AG04449 (cell line): ENCODE measurements at places on chromosomes 2 and 18.
A peak's percentile ranks its signal among the peaks of the same experiment; 100 is the strongest.

- DNase-seq, result no peak
Observed at GRCh38 chr2:29485631-29486030, 370.4 kb downstream of the CLIP4 start.

- DNase-seq, result no peak
Observed at GRCh38 chr2:75140288-75140687, 59.0 kb downstream of the TACR1 start.

DNA sequence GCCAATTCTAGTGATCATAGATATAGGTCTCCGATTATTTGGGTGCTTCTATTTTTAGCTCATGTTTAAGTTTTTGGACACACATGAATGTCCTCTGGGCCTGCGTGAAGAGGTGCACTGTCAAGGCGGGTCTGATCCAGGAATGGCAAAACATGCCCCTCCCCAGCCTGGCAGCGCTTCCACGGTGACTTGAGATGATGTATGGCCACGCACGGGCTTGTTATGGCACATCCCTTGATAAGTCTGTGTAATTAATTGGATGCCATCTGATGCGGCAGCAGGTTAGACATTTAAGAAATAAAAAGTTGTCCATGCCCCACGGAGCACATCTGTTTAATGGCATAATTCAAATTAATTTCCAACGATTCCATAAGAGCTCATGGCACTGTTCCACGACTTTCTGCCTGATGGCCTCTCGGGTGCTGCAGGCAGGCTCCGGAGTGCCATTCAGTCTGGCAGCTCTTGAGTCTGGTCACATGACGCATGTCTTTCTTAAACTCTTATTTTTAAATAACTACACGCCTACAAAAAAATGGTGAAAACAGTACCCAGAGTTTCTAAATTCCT, 151.4 kb downstream of the ACKR3 start:
- no peak for DNase-seq

GRCh38 chr2:141062031-141062430, 1068.8 kb downstream of the LRP1B start:
- no peak for DNase-seq

GRCh38 chr2:24515831-24516230, 24.8 kb downstream of the NCOA1 start:
- DNase-seq, result no peak

DNA sequence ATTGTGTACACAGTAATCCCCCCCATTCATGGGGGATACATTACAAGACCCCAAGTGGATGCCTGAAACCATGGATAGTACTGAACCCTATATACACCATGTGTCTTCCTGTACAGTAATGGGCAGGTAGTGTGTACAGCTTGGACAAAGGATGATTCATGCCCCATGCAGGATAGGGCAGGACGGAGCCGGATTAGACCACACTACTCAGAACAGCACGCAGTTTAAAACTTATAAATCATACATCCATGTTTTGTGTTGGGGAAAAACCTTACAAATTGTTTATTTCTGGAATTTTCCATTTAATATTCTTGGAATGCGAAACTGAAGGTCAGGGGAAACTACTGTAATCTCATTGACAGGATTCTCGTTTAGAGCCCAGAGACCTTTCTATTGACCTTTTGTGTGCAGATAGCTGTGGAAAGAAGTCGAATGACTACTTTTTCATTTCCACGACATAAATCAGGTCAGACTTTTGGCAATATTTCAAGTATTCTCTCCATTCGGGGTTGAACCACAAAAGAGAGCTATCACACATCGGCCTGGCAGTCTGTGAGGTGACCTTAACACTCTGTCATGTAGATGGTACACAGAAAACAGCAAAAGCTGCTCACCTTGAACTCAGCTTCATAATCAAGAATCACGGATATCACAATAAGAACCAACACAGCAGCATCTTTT, 9.9 kb upstream of the YPEL5 start:
- DNase-seq, result no peak

DNA sequence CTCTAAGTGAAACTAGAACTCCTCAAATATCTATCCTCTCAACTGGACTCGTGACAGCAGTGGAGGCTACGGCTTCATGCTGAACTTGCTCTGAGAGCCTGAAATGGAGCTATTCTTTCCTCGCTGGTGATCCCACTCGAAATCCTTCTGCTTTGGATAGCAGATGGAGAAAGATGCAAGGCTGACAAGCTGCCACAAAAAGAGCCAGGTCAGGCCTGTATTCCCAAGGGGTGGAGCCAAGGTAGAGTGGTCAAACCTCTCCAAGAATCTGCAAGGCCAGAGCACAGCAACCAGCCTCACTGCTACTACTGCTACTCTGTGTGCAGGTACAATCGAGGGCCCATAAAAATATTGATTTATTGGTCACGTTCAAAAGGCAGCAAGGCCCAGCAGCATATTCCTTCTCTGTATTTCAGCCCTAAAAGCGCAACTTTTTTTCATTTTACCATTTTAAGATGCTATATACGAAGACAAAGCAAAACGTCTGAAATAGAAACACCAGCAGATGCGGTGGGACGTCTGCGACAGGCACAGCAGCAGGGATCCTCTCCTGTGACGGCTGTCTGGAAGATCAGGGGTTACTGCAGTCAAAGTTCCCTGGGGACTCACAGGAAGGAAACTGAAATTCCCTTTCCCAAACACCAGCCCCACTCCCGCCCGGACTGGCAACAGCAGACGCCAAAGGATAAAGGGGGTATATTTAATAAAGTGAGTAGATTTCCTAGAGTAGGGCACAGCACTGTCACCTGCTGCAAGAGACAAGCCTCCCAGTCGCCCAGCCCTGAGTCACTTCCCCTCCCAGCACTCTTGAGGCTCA, 2.4 kb downstream of the SPRED2 start:
- DNase-seq, result no peak

DNA sequence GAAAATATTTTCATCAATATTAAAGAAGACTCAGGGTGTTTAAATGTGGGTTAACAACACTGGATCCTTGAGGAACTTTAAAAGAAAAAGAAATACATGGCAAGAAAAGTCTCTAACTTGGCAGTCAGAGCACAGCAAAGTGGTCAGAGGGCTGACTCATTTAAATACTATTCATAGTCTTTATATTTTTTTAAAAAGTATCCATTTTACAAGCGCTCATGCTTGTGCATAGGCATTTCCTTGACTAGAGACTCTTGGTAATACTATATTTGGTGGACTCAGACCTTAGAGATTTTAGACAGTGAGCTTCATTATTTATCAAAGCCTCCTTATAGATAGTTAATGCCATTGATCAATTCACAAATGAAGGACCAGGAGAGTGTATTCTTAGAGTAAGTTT, 110.2 kb downstream of the ABCA12 start:
- DNase-seq, result peak; percentile 21

DNA sequence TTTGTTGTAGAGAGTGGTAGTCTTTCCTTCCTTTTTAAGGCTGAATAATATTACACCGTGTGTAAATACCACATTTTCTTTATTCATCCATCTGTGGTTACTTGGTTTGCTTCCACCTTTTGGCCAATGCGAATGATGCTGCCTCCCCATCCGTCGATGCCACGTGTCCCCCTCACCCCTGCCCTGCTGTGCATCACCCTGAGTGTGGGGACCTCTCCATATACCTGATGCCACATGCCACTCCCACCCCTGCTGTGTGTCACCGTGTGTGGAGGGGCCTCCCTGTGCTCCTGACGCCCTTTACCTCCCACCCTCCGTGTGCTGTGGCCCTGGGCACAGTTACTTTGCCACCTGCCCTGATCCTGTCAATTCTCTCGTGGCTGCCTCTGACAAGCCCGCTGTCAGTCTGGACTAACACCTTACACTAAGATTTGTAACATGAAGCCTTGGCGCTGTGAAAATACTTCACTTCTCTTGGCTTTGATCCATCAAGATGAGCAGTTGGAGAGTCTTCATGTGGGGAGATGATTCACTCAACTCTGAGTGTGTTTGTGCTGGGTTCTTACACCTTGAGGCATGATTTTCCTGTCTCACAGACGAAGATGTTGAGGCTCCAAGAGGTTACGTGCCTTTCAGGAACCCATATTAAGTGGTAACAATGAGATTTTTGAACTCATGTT, 234.0 kb downstream of the ZNF407 start:
- no peak for DNase-seq

GRCh38 chr2:26636935-26637334, 4.2 kb downstream of the CIB4 start:
- no peak for DNase-seq

GRCh38 chr2:213234641-213235040, 49.6 kb upstream of the SPAG16 start:
- DNase-seq, result no peak

GRCh38 chr2:192544371-192544955, 349.7 kb upstream of the TMEFF2 start:
- no peak for DNase-seq

DNA sequence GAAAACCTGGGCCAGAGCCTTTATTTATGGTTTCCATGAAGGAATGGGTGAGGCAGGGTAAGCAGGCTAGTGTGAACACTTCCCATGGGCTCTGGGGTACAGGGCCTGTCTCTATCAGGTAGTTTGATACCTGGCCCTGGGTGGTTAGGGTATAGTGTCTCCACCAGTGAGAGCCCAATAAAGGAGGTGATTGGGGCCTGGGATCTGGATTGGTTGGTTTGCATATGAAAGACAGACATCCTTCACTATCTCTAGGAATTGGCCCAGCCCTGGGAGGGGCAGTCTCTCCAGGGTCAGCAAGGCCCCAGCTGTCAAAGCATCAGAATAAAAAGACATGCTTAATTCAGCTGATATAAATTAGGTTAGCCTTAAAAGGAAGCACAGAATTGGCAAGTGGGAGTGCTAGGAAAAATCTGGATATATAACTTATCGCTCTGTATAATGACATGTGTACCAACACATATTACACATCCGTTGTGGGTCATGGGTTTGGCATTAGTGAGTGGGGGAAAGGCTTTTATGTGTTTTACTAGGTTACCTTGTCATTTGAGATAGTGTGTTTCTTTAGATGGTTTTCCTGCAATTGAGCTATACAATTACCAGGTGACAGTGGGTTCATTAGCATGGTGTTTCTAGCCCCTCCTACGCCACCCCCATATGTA, 18.5 kb upstream of the TMEM178A start:
- DNase-seq, result no peak

GRCh38 chr2:136057802-136058140, 60.2 kb downstream of the CXCR4 start:
- no peak for DNase-seq

- DNase-seq, result no peak
Observed at GRCh38 chr2:55934337-55934736, 10.8 kb upstream of the EFEMP1 start.

GRCh38 chr18:39188278-39188677, 1622.7 kb upstream of the CELF4 start:
- DNase-seq, result no peak

DNA sequence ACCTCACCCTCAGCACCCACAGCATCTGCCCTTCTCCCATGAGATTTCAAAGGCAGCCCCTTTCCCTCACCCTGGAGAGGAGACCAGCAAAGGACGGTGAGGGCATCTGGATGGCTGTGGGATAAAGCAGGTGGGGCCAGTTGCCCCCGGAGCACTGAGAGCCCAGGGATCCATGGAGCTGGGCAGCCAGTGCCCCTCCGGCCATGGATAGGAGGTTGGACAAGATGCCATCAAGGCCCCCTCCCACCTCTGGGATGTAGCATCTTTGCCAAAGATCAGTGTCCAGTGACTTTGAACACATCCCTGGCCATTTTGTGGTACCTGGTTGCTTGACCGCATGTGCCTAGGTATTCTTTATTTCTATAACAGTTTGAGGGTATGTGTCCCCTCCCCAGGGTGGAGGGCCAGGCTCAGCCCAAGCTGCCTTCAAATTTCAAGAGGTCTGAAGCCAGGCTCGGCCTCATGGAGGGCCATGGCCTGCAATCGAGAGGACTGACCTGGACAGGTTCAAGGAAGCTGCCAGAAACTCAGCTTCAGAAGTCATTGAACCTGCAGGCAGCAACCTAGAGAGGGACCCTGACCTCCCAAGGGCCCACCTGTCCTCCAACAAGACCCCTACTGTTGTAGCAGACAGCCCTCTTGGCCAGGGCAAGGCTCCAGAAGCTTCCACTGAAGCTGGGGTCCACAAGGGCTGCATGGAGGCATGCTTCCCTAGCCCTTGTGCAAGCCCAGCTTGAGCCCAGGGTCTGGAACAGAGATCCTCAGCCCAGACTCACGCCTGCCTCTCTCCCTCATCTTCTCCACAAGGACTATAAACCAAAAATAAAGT, 55.5 kb upstream of the BIN1 start:
- DNase-seq, result no peak

DNA sequence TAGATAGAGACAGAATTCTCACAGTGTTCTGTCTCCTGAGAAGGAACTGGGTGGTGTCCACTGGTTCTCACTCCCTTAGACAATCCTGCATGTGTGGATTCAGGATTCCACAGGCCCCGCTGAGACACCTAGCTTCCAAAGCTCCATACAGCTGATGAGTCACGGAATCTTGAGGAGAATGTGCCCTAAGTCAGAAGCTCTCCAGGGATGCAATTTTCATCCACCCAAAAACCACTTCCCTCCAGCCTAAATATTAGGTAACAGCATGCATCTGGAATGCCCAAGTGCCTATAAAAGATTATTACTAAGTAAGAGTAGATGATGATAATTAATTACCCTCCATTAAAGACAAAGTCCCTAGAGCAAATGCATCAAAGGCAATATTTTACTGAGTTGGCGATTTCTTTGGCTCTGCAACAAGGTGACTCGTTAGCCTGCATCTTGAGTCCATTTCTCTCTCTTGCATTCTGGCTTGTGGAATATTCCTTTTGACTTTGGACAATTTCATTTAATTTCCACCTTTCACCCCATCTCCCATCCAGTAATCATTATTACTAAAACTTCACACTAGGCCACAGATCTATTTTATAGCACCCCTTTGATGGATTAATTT, 475.1 kb downstream of the TNS1 start:
- peak; percentile 14 for DNase-seq

DNA sequence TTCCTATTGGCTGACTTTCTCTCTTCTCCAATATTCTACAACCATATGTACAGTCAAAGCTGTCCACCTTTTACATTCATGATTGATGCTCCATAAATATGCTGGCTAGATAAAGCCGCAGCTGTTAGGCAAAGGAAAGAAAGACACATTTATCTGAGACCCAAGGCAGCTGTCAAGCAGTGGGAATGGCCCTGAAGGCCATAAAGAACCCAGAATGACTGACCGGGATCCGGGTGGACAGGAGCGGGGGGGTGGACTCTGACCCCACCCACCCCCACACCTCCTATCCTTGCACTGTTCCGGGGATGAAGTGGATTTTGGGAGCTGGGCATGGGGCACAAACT, 116.4 kb downstream of the RTP5 start:
- DNase-seq, result no peak

- no peak for DNase-seq
Observed at GRCh38 chr2:26558271-26559043, 80.5 kb upstream of the OTOF start.

DNA sequence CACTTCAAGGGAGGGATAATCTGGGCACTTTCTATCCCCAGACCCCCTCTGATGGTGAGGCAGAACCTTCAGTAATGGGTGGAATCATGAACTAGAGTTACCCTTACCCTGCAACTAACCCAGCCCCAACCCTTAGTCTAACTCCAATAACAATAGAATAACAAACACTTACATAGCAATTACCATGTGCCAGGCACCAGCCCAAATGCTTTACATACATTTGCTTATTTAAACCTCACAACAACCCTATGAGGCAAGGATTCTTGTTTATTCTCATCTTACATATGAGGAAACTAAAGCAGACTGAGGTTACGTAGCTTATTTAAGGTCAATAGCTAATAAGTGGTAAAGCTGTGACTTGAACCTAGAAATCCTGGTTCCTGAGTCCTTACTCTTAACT, 132.8 kb downstream of the CYP26B1 start:
- DNase-seq, result no peak

GRCh38 chr2:9378433-9379390, 44.6 kb downstream of the ITGB1BP1 start:
- DNase-seq, result no peak
